Mammary microvascular endothelial cell (primary cell): ENCODE measurements at places on chromosomes 2 and 18. TPM values are rescaled to one million over a fixed set of nuclear protein-coding genes. Genes with fewer than 3 reads are reported as not detected.

The FRZB gene
- total RNA-seq, result under 0.01 and 0.15 TPM in 2 replicates

The IGFBP5 gene
- 0.33 and 1.0 TPM in 2 replicates for total RNA-seq

The ANKRD39 gene
- total RNA-seq, result 18.3 and 26.5 TPM in 2 replicates

The CYTIP gene
- not detected in 2 replicates for total RNA-seq

The COL4A3 gene
- total RNA-seq, result not detected in 2 replicates

The ALPG gene
- 0.07 TPM in 1 of 2 replicates, not detected in the other for total RNA-seq

The TUBA3E gene
- not detected in 2 replicates for total RNA-seq

The RTP5 gene
- total RNA-seq, result not detected in 2 replicates

The MYCN gene
- 0.39 and 0.73 TPM in 2 replicates for total RNA-seq
